ENCODE measurements at places on chromosomes 3 and 15. TPM values are rescaled to one million over a fixed set of nuclear protein-coding genes. Genes with fewer than 3 reads are reported as not detected.

PAQR9 gene
- total RNA-seq = not detected

PXYLP1 gene
- 34.4 TPM for total RNA-seq

CYP1A1 gene
- total RNA-seq = 0.27 TPM

ZNF662 gene
- 19.5 TPM for total RNA-seq

TAMM41 gene
- total RNA-seq = 42.0 TPM

RTP4 gene
- total RNA-seq = 7.6 TPM

TUSC7 gene
- total RNA-seq = not detected

DZIP3 gene
- 18.5 TPM for total RNA-seq

LAMB2 gene
- 1.0 TPM for total RNA-seq

TTLL13 gene
- 1.0 TPM for total RNA-seq

ZNF592 gene
- total RNA-seq = 39.6 TPM

DNA sequence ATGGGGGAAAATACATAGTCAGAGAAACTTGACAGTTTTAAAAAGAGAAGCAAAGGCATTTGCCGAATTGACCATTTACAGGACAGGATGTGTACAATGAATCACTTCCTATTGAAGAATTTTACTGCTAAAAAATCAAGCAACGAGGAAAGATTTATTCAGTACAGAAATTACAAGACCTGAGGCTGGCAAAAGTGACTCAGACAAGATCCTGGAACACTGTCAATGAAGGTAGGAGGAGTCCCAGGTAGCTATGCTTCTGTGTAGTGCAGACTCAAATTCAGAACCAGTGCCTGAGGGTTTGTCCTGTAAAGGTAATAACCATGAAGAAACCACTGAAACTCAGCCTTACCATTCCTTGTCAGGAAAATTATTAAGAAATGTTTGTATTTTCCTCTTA lies 120.9 kb downstream of the ZMAT3 start:
- DNase-seq = no peak
- no peak overlapping the region for H3K4me3 ChIP-seq
- H3K36me3 ChIP-seq = peaks cover 21% of the 10 kb centered on the region
- H3K4me1 ChIP-seq = no peaks in the 10 kb centered on the region
- H3K27ac ChIP-seq = no peak overlapping the region
- no peaks in the 10 kb centered on the region for H3K27me3 ChIP-seq

- no peaks in the 10 kb centered on the region for H3K36me3 ChIP-seq
- no peak overlapping the region for H3K4me3 ChIP-seq
- H3K27me3 ChIP-seq = no peaks in the 10 kb centered on the region
- DNase-seq = no peak
- no peak overlapping the region for H3K27ac ChIP-seq
- H3K4me1 ChIP-seq = no peaks in the 10 kb centered on the region
Measured at GRCh38 chr3:80238606-80239005, 470.8 kb upstream of the ROBO1 start.

DNA sequence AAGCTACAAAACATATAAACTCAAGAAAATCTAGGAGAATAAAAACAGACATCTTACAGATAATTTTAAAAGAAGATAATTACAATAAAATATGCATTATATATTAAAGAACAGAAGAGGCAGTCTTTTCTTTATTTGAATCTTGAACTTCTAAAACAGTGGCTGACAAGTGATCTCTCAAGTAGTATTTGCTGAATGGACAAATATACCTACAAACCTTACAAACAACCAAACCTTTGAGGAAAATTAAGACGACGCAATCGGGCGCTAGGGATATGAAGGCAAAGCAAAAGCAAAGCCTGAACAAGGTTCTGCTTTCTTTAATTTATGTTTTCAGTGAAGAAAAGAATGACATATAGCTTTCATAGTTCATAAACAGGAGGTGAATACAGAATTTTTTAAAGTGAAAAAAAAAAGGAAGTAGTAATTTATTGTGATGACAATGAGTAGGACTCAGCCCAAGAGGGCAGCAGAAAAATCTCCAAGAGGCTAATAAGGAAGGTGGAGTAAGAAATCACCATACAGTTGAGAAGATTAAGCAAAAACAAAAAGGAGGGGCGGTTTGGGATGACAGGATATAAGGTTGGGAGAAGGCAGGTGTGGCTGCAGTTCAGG lies 347.8 kb downstream of the TBC1D5 start:
- no peaks in the 10 kb centered on the region for H3K4me1 ChIP-seq
- DNase-seq = no peak
- H3K27me3 ChIP-seq = no peaks in the 10 kb centered on the region
- H3K36me3 ChIP-seq = peaks cover 54% of the 10 kb centered on the region
- H3K27ac ChIP-seq = no peak overlapping the region

GRCh38 chr3:11099306-11099705 lies 55.0 kb upstream of the HRH1 start:
- no peak overlapping the region for H3K4me3 ChIP-seq
- H3K36me3 ChIP-seq = no peaks in the 10 kb centered on the region
- peaks cover 2% of the 10 kb centered on the region for H3K4me1 ChIP-seq
- no peak overlapping the region for H3K27ac ChIP-seq

DNA sequence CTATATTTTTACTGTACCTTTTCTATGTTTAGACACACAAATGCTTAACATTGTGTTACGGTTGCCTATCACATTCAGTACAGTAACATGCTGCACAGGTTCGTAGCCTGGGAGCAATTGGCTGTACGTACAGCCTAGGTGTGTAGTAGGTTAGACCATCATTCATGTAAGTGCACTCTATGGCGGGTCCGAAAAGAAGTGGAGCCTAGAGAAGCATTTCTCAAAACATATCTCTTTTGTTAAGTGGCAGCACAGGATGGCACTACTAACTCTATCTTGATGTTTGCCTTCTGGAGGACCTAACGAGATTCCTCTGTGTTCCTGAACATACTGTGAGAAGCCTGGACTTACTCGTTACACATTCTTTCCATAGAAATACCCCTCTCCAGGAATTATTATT lies 132.3 kb upstream of the ADPGK start:
- H3K36me3 ChIP-seq = no peaks in the 10 kb centered on the region
- H3K4me3 ChIP-seq = no peak overlapping the region
- peaks cover 10% of the 10 kb centered on the region for H3K27me3 ChIP-seq
- H3K27ac ChIP-seq = no peak overlapping the region
- no peaks in the 10 kb centered on the region for H3K4me1 ChIP-seq
- DNase-seq = no peak

GRCh38 chr3:165523801-165524200 lies 313.4 kb downstream of the BCHE start:
- no peaks in the 10 kb centered on the region for H3K27me3 ChIP-seq
- no peaks in the 10 kb centered on the region for H3K36me3 ChIP-seq
- H3K4me3 ChIP-seq = no peak overlapping the region
- no peak overlapping the region for H3K27ac ChIP-seq
- no peak for DNase-seq
- H3K4me1 ChIP-seq = no peaks in the 10 kb centered on the region

- H3K4me3 ChIP-seq = no peak overlapping the region
- no peak for DNase-seq
- no peaks in the 10 kb centered on the region for H3K27me3 ChIP-seq
- H3K4me1 ChIP-seq = no peaks in the 10 kb centered on the region
- peak overlapping the region; percentile 11 for H3K27ac ChIP-seq
Measured at GRCh38 chr15:51924156-51925068, 47.2 kb downstream of the LEO1 start.

DNA sequence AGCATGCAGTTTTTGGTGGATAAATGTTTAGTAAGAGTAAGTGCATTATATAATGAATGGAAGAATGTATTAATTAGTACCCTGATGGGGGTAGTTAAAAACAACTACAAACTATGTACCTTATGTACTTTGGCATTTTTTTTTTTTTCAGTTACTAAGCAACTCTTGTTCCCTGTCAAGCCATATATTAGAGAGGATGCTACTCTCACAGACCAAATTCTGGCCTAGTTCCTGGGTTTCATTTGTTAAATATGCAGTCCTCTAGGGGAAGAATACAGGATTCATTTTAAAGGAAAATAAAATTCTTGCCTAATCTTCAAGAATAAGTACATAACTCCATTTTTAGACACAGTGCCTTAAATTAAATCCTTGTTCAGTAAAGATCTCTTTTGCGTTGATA lies 16.9 kb downstream of the FAM98B start:
- no peak overlapping the region for H3K27ac ChIP-seq
- peaks cover 10% of the 10 kb centered on the region for H3K4me1 ChIP-seq
- DNase-seq = no peak
- H3K36me3 ChIP-seq = peaks cover 4% of the 10 kb centered on the region
- H3K27me3 ChIP-seq = no peaks in the 10 kb centered on the region

GRCh38 chr3:11116336-11117059 lies 37.8 kb upstream of the HRH1 start:
- no peak for DNase-seq
- H3K4me3 ChIP-seq = no peak overlapping the region
- no peak overlapping the region for H3K27ac ChIP-seq
- peaks cover 31% of the 10 kb centered on the region for H3K27me3 ChIP-seq
- H3K36me3 ChIP-seq = no peaks in the 10 kb centered on the region

DNA sequence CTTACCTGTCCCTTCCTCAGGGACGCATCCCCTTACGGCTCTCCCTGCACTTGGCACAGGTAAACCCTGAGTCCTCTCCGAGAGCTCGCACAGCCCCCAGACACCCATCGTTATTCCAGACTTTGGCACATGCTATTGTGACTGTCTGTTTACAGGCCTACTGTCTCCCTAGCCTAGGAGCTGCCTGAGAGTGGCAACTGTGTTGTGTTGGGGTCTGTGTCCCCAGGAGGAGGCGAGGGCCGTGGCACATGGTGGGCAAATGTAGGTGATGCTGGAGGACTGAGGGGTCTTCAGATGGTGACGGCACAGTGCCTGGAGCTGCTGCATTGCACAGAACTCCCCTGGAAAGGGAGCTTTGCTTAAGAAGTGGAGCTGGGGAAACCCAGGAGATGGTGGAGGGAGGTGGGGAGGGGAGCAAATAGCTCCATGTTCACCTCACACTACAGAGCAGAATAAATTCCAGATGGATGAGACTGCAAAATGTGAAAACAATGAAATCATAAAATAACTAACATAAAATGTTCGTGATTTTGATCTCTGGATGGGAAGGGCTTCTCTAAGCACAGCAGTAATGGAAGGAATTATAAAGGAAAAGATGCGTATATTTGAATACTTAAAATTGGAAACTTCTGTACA lies 96.5 kb downstream of the SMAD6 start:
- H3K4me3 ChIP-seq = no peak overlapping the region
- H3K36me3 ChIP-seq = no peaks in the 10 kb centered on the region
- no peaks in the 10 kb centered on the region for H3K4me1 ChIP-seq

GRCh38 chr3:1200371-1200770 lies 107.5 kb downstream of the CNTN6 start:
- H3K36me3 ChIP-seq = no peaks in the 10 kb centered on the region
- DNase-seq = no peak
- H3K4me1 ChIP-seq = no peaks in the 10 kb centered on the region
- H3K27me3 ChIP-seq = no peaks in the 10 kb centered on the region
- no peak overlapping the region for H3K4me3 ChIP-seq

DNA sequence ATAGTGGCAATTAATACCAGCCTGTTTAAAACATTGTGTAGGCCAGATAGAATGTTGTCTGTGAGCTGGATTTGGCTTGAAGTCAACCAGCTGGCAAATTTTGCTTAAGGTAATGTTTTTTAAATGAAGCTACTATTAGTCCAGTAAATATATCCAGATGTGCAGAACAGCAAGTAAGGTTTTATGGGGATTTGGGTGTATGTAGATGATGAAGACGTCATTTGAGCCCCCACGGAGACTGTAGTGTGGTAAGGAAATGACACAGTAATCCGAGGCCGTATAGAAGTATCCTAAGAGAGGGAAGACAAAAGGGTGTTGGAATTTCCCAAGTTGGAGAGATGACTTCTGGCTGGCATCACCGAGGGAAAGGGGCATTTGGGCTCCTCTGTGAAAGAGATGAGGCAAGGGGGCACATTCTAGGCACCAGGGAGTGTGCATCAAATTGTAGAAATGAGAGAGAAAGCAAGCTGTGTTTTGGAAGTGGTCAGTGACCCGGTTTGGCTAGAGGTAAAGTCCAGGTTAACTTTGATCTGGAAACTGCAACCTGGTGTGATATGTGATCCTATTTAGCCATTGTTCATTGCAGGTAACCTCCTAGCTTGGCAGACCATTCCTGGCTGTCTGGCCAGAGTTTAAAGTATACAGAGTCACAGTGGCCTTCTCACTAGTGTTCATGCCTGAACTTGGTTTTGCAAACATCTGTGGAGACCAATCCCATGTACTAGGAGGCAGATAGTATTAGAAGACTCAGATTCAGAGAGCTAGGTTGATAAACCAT lies 104.2 kb downstream of the ITPR1 start:
- H3K4me3 ChIP-seq = no peak overlapping the region
- H3K27me3 ChIP-seq = no peaks in the 10 kb centered on the region
- H3K27ac ChIP-seq = no peak overlapping the region
- DNase-seq = no peak

- H3K27ac ChIP-seq = peak overlapping the region; percentile 76
- peak overlapping the region; percentile 50 for H3K4me3 ChIP-seq
- peaks cover 58% of the 10 kb centered on the region for H3K4me1 ChIP-seq
- no peaks in the 10 kb centered on the region for H3K36me3 ChIP-seq
- DNase-seq = peak; percentile 75
- H3K27me3 ChIP-seq = no peaks in the 10 kb centered on the region
Measured at GRCh38 chr3:68088216-68088615, 433.8 kb upstream of the SUCLG2 start.
